Urinary bladder (tissue), 4 donors: ENCODE measurements at places on chromosomes 4 and X. TPM values are rescaled to one million over a fixed set of nuclear protein-coding genes. Genes with fewer than 3 reads are reported as not detected.

Gene PGK1
- 101 TPM for total RNA-seq

- no peak for DNase-seq
These were observed 1.2 kb upstream of the EFHC2 start for GRCh38 chrX:44344687-44345086.

GRCh38 chrX:108025954-108026600 lies 18.8 kb upstream of the VSIG1 start:
- no peak for DNase-seq

GRCh38 chr4:147361726-147362125 lies 119.2 kb upstream of the EDNRA start:
- no peak for DNase-seq

Gene TMEM154
- total RNA-seq, result 17.2 TPM

Gene SGMS2
- total RNA-seq, result 36.6 TPM

Gene ARHGAP4
- 11.6 TPM for total RNA-seq

DNA sequence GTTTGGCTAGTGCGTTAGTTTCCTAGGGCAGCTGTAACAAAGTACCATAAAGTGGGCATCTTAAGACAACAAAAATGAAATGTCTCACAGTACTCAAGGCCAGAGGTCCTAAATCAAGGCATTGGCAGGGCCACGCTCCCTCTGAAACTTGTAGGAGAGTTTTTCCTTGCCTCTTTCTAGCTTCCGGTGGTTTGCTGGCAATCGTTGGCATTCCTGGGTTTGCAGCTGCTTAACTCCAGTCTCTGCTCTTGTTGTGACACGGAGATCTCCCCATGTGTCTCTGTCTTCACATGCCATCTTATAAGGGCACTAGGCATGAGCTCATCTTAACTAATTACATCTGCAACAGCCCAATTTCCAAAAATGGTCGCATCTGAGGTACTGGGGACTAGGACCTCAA lies 362.0 kb upstream of the BOD1L1 start:
- DNase-seq, result no peak

Gene MYOZ2
- 11.3 TPM for total RNA-seq

- DNase-seq, result no peak
These were observed 189.5 kb downstream of the APBB2 start for GRCh38 chr4:41024556-41025491.

DNA sequence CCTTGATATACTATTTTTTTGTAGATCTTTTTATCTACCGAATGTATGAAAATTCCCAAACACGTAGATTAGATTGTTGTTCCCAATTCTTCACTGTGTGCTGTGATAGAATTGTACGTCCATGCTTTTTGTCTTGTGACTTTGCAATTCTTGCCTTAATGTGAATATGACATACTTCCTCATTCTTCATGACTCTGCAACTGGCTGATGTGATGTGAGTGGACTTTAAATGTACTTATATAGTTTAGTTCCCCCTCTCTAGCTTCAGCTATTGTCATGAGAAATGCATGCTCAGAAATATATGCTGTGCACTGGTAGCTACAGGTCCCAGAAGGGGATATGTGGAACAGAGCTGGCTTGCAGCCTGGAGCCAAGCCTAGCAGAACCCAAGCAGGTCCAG lies 89.4 kb downstream of the FTHL17 start:
- DNase-seq, result no peak

Gene UGT8
- total RNA-seq, result 2.0 TPM

- no peak for DNase-seq
These were observed 1467.4 kb downstream of the C4orf33 start for GRCh38 chr4:130563185-130563888.

- DNase-seq, result no peak
These were observed 45.3 kb downstream of the STK26 start for GRCh38 chrX:132068405-132068804.

Gene GUF1
- 30.8 TPM for total RNA-seq

Gene FMR1NB
- not detected for total RNA-seq

DNA sequence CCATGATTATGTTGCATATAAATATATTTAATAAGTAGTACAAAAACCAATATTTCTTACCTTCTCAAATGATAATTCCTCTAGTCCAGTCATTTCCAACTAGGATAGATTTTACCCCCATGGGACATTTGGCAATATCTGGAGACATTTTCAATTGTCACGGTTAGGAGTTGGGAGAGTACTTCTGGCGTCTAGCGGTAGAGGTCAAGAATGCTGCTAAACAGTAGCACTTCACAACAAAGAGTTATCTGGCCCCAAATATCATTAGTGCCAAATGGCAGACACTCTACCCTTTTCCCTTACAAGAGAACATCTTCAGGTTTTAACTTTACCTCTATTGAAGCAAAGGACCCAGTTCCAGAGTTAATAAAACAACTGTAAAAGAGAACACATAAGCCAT lies 168.1 kb downstream of the FAT4 start:
- no peak for DNase-seq

Gene TREX2
- 0.21 TPM for total RNA-seq

GRCh38 chr4:135185256-135185655 lies 983.7 kb upstream of the PABPC4L start:
- DNase-seq, result no peak

- DNase-seq, result no peak
These were observed 181.6 kb upstream of the LEF1 start for GRCh38 chr4:108350332-108350731.

DNA sequence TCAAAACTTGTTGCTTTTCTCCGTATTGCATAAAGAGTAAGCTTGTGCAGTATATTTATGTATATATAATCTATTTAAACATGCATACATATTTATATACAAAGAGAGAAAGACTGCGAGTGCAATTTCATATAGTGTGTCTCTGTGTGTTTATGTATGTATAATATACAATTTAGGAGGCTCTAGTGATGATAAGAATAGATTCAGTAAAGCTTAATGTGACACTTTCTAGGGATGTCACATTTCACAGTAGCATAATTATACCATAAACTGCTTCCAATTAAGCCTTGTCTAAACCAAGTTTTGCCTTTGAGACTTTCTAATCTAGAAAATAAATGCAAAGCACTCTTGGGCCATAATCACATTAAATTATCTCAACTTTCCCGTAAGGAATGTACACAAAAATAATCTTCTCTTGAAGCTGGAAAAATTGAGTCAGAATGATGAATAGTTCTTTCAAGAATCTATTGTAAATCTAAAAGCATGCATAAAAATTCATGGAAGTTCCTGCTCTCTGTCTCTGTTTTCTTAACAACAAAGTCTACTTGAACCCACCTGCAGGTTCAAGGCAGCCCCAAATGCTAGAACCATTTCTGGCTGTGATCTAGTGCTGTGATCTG lies 114.1 kb upstream of the NPY2R start:
- DNase-seq, result no peak

- DNase-seq, result no peak
These were observed 238.9 kb downstream of the PALLD start for GRCh38 chr4:168735735-168736134.

GRCh38 chr4:142858965-142859364 lies 12.9 kb upstream of the INPP4B start:
- no peak for DNase-seq

Gene GRID2
- 26.1 TPM for total RNA-seq

GRCh38 chrX:39855748-39856129 lies 242.0 kb downstream of the BCOR start:
- DNase-seq, result no peak

- no peak for DNase-seq
These were observed 212.8 kb downstream of the MAB21L2 start for GRCh38 chr4:150794706-150795105.

- DNase-seq, result no peak
These were observed 31.2 kb downstream of the ZNF827 start for GRCh38 chr4:145907390-145907789.

Gene PABPC5
- 11.9 TPM for total RNA-seq

GRCh38 chr4:97851115-97851514 lies 292.2 kb downstream of the STPG2 start:
- no peak for DNase-seq

Gene AMTN
- not detected for total RNA-seq

GRCh38 chr4:120327276-120327675 lies 260.6 kb upstream of the MAD2L1 start:
- DNase-seq, result no peak

GRCh38 chr4:186722796-186723291 lies 812 bp downstream of the FAT1 start:
- DNase-seq, result no peak

Gene FAM133A
- total RNA-seq, result 1.5 TPM

DNA sequence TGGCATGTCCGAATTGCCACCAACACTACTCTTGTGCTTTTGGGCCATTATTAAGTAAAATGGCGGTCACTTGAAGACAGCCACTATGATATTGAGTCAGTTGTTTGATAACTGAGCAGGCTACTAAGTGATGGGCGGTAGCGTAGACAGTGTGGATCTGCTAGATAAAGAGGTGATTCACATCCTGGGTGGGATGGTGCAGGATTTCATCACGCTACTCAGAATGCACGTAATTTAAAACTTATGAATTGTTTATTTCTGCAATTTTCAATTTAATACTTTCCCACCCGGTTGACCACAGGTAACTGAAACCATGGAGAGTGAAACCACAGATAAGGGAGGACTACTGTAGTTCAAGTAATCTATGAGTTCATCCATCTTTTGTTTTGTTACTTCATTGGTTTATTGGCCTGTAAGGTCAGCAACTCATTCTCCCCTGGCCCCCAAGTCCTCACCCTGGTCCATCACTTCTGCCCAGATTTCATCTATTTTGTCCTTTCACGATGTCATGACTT lies 2.9 kb downstream of the ARAF start:
- no peak for DNase-seq

Gene USP26
- total RNA-seq, result not detected

Gene RIPPLY1
- not detected for total RNA-seq

DNA sequence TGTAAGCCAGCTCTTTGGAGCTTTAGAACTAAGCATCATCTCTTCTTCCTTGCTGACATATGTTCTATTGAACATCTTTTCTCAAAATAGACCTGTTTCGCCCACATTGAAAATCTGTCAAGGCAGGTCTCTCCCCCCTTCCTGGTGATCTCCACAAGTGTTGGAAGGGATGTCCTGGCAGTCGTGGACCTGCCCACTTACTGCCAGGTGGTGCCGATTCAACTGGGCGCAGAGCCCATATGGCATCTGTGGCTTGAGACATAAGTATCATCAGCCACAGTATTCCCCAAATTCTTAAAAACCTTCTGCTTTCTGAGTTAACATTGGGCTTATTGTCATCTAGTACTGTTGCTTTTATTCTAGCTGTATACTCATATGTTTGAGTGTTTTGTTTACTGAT lies 969.3 kb upstream of the FTHL17 start:
- DNase-seq, result no peak

DNA sequence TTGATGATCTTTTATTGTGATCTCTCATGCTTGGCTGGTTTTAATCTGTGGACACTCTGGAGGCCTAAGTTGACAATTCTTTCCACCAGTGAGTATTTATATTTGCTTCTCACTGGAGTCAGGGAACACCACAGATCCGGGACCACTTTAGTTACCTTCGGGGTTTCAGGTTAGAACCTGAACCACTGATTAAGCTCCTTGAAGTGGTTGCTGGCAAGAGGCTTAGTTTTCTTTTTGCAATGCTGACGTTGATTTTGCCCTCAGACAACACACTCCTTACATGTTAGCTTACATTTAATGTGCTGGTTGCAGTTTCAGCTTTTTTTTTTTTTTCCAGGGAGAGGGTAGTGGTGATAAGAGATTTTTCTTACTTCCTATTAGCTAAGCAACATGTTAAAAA lies 10.5 kb upstream of the ZNF330 start:
- no peak for DNase-seq

GRCh38 chr4:126544276-126544675 lies 1088.5 kb upstream of the INTU start:
- no peak for DNase-seq

Gene MAOA
- total RNA-seq, result 50.6 TPM

Gene FGD1
- 5.7 TPM for total RNA-seq

DNA sequence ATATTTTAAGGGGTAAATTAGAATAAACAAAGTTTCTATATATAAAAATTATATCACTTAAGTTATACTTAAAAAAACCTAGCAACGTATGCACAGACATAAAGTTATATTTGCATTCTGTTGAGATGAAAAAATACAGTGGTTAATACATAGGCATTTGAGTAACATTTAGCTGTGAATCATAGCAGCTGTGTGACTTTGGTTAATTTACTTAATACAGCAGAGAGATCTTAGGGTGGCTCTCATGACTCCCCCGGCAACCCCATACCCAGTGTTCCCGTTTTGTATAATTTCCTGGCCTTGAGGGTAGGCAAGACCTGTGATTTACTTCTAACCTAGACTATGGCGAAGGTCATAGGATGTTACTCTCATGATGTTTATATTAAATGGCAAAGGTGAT lies 504.8 kb downstream of the INPP4B start:
- no peak for DNase-seq

Gene SPRY1
- total RNA-seq, result 72.0 TPM

DNA sequence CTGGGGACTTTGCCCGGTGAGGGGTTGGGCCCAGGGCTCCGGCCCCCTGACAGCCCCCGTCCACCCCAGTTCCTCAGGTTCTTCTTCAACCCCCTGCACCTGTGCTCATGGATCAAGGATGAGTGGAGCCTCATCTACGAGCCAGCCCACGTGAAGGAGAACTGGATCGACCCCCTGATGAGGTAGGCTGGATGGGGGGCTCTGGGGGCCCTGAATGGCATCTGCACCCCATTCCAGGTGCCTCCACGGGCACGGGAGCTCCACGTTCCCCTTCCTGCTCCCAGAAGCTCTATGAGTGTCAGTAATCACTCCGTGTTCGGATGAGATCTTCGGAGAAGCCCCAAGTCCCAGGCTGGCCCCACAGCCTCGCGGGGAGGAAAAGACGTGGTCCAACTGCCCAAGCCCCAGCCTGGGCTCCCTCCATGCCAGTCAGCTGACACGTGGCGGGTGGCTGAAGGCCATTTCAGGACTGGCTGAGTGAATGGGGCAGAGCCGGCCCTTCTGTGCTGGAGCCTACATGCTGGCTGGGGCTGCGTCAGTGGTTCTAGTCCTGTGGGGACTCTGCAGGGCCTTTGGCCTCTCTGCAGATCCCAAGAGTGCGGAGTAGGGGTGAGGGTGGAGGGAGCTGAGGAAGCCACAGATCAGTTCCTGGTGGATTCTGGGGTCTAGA lies 24.4 kb downstream of the CFAP99 start:
- DNase-seq, result no peak

Gene HTR2C
- total RNA-seq, result 3.4 TPM

GRCh38 chrX:119017077-119017476 lies 42.7 kb downstream of the LONRF3 start:
- no peak for DNase-seq

DNA sequence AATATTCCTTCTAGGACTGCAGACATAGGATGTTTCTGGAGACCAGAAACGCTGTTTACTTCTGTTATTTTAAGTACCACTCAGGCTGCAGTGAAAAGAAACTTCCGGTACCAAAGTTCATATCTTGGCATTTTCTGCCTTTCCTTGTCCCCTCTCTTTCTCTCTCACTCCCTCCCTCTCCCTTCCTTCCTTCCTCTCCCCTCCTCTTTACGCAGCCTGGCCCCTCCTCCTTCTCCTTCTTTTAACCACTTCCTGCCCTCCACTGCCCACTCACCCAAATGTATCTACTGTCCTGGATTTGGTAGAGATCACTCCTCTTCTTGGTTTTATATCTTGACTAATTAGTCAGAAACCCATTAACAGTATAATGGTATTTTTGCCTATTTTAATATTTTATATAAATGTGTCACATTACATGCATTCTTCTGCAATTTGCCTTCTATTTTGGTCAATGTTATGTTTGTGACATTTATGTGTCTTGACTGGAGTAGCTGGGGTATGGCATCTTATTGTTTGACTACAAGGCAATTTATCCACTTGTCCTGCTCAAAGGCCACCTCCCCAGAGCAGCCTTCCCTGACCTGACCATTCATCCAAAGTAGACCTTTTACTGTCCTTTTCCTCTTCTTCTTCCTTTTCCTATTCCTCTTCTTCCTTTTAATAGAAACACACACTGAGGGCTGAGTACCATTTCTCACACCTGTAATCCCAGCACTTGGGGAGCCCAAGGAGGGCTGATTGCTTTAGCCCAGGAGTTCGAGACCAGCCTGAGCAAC lies 56.9 kb downstream of the BCOR start:
- DNase-seq, result no peak

Gene IL2
- not detected for total RNA-seq
